MCF 10A (cell line): ENCODE measurements at places on chromosomes 11 and 22. TPM values are rescaled to one million over a fixed set of nuclear protein-coding genes. Genes with fewer than 3 reads are reported as not detected.

OR6A2 gene
- total RNA-seq, result 0.17 and 0.28 TPM in 2 replicates

GRCh38 chr11:92268546-92268945 lies 43.9 kb downstream of the FAT3 start:
- no peak for DNase-seq

GRCh38 chr11:17066691-17067090 lies 10.8 kb downstream of the RPS13 start:
- no peak for DNase-seq

- no peak for DNase-seq
Observed at GRCh38 chr11:4146070-4146771, 51.6 kb downstream of the RRM1 start.

- peak; percentile 61 for DNase-seq
Observed at GRCh38 chr11:119694334-119694733, 34.7 kb downstream of the NECTIN1 start.

DNA sequence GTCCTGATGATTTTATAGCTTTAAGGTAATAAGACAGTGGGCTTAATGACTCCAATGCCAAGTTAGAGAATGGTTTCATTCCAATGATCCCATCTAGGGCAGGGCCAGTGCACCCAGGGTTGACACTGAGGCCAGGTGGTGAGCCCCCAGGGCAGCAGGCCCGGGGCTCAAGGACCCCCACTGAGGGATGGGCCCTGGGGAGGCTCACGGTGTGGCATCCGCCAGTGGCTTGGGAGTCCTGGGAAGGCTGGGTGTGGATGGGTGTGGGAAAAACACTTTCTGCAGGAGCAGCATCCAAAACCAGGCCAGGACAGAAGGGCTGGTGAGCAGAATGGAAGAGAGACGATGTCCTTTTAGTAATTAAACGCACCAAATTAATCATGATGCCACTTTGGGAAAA lies 626.3 kb downstream of the TBC1D22A start:
- no peak for DNase-seq

DDT gene
- 127 and 155 TPM in 2 replicates for total RNA-seq

GRCh38 chr11:57584341-57584740 lies 13.1 kb upstream of the SERPING1 start:
- no peak for DNase-seq

GRCh38 chr11:10646681-10647355 lies 46.7 kb downstream of the IRAG1 start:
- no peak for DNase-seq

GRCh38 chr11:114563077-114563476 lies 3.4 kb upstream of the NXPE1 start:
- DNase-seq, result peak; percentile 19

LRRC10B gene
- total RNA-seq, result not detected in 2 replicates

GRCh38 chr11:13552784-13553183 lies 57.0 kb upstream of the PTH start:
- no peak for DNase-seq

GRCh38 chr11:94638301-94638901 lies 71.2 kb downstream of the PIWIL4 start:
- DNase-seq, result no peak

GRCh38 chr22:37287550-37287951 lies 5.2 kb downstream of the CYTH4 start:
- DNase-seq, result no peak
